ENCODE measurements at places on chromosomes 16 and 17.
A peak's percentile ranks its signal among the peaks of the same experiment; 100 is the strongest.

GRCh38 chr17:61345825-61346666, 53.6 kb upstream of the TBX2 start:
- DNase-seq = no peak

GRCh38 chr17:35901631-35902175, 21.5 kb upstream of the CCL5 start:
- DNase-seq = no peak

- no peak for DNase-seq
Measured at GRCh38 chr17:69466905-69467667, 52.6 kb downstream of the MAP2K6 start.

- DNase-seq = no peak
Measured at GRCh38 chr16:21685034-21685455, 21.3 kb downstream of the OTOA start.

DNA sequence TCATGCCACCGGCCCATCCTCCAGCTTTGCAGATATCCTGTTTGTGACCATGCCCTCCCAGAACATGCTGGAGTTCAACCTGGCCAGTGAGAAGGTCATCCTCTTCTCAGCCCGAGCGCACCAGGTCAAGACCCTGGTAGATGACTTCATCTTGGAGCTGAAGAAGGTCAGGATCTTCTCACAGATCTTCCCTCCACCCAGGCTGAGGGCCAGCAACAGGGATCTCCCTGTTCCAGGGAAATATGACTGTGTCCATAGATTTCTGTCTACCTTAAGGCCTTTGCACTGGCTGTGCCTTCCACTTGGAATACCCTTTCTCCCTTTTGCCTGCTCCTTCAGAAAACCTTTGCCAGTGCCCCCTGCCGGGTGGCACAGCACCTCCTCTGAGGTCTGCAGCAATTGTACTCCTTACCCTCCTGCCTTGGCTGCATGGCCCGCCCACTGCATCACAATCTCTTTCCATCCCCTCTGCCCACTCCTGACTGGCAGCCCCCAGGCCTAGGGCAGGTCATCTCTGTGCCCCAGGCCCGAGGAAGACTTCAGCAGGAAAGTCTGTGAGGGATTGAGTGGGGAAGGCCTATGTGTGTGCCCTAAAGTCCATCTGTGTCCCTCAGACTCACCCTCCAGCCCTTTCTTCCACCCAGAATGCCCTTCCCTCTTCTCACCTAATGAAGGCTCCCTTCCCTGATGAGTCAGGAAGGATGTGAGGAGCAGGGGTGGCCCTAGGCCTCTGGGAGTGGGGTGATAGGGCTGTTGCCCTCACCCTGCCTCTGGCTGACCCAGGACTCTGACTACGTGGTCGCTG, 27.3 kb upstream of the ALKBH5 start:
- DNase-seq = no peak

- no peak for DNase-seq
Measured at GRCh38 chr16:54282202-54282927, 4.2 kb downstream of the IRX3 start.

DNA sequence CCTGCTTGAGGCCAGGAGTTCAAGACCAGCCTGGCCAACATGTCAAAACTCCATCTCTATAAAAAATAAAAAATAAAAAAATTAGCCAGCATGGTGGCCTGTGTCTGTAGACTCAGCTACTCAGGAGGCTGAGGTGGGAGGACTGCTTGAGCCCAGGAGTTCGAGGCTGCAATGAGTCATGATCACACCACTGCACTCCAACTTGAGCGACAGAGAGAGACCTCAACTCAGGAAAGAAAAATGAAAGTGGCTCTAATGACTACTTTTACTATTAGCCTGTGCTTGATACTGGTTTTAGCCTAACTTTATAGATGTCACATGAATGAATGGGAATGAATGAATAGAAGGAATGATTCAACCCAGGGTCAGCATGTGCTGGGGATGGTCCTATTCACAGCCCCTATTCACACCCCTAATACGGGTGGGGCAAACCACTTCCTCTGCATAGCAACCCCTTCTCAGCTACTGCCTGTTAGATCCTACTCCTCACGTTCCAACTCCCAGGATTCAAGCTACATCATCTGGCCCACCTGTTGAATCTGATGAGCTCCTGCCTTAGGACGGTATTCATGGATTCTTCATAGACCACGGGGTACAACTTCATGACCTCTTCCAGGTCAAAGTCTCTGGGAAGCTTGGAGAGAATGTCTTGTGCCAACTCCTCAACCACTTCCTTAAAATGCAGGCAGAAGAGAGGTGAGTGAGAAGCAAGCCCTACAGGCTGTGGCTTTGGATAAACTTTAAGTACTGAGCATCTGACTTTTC, 40.5 kb downstream of the LYRM1 start:
- no peak for DNase-seq

DNA sequence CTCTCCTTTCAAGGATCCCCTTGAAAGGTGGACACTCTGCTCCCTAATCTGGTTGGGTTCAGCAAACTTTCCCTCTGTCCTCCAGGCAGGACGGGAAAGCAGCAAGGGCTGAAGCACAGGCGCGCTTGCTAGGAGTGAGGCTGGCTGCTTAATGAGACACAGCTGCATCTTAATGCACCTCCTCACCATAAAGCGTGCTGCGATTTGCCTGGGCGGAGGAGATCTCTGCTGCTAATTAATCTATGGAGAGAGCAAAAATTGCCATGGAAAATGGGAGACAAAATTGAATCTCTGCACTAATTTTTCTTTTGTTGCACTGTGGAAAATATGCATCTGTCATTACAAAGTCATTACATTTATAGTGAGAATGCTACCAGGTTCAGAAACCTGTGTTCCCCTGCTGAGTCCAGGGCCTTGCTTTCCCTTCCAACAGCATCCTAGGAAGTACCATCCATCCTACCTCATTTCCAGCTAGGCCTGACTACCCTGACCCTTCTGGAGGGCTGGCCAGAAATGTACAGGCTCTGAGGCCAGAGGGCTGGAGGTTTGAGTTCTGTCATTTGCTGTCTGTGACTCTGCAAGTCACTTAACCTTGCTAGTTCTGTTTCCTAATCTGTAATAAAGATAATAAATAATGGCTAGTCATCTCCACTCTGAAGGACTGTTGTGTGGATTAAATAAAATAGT, 43.5 kb upstream of the BCAR1 start:
- DNase-seq = no peak

DNA sequence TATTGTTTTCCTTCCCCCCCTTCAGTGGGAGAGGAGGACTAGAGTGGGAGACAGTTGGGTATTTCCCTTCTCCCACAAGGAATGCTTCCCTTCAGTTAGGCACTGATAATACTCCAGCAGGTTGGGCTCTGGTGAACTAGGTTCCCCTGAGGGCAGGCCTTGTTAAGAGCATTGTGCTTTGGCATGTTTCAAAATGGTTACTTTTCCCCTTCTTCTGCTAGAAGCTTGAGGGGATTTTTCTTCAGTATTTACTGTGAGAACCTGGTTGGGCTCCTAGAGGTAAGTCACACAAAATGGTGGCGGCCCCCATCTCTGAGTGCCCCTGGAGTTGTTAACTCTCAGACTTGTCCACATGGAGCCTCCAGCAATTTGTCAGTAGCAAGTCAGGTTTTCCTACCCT, 156.2 kb downstream of the CYB561 start:
- no peak for DNase-seq

GRCh38 chr17:79545251-79546005, 65.4 kb downstream of the RBFOX3 start:
- no peak for DNase-seq

DNA sequence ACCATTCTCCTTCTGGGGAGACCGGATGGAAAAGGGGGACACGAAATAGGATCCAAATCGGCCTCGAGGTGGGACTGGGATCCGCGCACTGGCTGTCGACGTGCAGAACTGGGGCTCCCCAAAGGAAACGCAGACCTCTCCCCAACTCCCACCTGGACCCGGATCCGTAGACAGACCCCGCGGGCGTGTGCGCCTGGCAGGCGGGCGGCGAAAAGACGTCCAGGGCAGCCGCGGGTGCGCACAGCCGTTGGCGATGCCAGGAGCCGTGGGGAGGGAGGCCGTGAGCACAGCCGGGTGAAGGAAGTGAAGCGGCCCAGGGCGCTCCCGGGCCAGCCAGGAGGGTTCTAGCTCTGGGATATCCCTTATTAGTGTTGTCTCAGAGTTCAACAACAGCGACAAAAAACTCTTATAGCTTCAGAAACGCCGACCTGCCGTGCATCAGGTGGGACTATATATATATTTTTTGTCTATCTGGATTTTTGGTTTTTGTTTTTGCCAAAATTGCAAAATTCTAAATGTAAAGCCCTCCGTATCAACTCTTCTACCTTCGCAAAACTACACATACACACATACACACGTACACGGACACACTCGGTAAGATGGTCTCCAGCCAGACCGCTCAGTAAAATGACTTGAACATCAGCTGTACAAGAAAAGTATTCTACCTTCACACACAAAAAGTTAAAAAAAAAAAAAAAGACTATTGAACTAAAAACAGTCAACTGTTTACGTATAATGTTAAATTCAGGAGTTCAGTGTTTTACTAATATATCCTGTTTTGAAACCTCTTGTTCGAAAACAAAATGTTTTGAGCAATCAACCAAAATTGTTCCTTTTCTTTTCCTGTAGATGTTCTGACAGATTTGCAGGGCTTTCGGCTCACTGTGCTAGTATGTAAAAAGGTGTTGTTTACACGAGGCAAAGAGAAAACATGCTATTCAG, 5.2 kb upstream of the AATF start:
- no peak for DNase-seq

DNA sequence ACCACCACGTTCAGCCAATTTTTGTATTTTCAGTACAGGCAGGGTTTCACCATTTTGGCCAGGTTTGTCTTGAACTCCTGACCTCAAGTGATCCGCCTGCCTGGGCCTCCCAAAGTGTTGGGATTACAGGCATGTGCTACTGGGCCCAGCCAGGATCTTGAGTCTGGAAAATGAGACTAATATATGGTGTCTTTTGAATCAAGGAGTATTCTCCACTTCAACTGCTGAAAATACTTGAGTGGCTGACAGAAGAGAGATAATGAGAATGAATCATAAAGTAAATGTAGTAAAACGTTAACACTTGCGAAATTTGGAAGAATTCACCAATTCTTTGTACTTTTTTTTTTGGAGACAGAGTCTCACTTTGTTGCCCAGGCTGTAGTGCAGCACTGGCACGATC, 16.6 kb downstream of the SMYD4 start:
- DNase-seq = no peak

DNA sequence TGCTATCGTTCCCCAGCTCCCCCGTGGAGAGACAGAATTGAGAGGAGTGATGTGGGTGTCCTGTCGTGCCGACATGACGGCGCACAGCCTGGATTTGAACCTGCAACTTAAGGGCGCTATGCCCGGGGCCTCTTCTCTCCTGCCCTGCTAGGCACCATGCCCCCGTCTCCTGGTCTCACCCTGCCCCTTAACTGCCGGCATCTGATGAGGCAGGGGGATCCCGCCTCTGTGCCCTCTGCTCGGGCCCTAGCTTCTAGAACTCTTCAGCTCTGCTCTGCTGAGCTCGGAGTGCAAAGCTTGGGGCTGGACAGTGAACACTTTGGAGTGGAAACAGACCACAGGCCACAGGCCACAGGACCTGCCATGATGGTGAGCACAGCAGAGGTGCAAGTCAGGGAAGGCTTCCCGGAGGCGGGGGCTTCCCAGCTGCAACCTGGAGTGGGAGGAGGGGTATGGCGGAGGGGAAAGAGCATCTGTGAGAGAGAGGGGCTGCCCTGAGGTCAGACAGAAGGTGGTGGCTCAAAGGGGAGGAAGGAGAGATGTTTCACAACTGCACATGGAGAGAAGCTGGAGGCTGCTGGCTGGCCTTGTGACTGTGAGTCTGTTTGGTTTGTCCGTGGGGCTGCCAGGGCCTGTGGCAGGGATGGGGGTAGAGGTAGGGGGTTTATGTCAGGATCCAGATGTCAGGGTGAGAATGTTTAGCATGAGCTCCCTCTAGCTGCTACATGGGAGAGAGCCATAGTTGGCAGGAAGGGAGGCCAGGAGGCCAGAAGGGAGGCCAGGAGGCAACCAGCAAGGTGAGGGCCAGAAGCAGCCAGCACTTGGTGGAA, 107.8 kb downstream of the CRLF3 start:
- DNase-seq = no peak

GRCh38 chr17:17835415-17836249, 1.2 kb downstream of the SREBF1 start:
- DNase-seq = no peak

DNA sequence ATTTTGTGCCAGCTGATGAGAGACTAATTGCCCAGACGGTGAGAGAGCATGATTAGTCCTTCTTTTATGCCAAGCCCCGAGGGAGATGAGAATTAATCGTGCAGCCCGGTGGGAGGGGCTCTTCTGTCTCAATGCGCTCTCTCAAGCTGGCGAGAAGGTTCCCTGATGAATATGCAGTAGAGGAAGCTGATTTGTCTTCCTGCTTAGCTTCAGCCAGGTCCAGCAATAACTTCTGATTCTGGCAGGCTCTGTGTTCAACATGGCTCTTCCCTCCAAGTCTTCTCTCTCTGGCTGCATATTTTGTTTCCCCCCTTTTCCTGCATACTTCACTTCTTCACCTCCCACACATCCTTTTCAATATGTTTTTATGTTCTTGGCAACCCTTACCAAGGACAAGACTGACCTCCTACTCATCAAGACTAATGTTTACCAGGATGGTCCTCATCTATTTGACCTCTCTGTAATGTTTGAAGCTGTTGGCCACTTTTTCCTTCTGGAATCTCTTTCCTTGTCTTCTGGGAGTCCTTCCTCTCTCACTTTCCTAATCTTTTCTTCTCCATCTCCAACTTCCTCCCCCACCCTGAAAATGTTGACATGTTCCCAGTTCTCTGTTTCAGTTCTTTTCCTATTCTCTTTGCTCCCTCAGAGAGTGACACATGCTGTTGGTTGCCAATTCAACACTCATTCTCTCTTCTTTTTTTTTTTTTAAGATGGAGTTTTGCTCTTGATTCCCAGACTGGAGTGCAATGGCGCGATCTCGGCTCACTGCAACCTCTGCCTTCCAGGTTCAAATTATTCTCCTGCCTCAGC, 33.1 kb downstream of the ARL4D start:
- DNase-seq = no peak

GRCh38 chr16:22784690-22785214, 29.2 kb upstream of the HS3ST2 start:
- DNase-seq = no peak

GRCh38 chr17:78999056-78999768, 10.4 kb downstream of the CANT1 start:
- no peak for DNase-seq

DNA sequence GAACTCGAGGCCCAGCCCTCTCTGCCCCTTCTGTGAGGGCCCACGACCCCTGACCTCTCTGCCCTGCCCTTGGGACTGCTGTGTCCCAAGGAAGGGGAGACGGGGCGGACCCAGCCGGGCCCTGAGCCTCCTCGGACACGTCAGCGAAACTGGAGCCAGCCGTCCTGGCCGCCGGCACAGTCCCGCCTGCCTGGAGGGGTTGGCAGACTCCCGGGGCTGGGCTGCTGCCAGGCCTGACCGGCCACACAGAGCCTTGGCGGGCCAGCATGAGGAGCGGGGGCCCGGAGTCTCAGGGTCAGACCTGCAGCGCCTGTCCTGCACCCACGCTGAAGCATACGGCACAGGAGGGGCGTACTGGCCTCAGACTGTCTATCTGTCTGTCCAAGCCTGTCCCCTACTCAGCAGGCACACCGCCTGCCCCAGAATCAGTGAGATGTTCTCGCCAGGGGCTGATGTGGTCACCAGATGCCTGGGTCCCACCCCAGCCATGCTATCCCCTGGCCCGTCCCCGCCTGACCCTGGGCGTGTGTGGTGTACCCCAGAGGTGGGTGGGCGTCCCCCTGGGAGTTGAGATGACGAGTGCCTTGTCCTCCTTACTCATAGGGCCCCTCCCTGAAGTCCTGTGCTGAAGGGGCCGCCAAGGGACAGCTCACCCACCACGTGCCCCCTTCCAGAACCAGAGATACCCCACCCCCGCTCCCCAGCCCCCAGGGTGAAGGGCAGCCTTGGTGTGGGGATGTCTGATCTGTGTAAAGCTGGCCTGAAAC, 4.7 kb downstream of the VASN start:
- DNase-seq = peak; percentile 57

- DNase-seq = peak; percentile 51
Measured at GRCh38 chr17:8057691-8058114, 18.8 kb downstream of the ALOX15B start.

Measured in AG04450 (cell line).